ENCODE measurements at places on chromosomes 2 and 18.

DNA sequence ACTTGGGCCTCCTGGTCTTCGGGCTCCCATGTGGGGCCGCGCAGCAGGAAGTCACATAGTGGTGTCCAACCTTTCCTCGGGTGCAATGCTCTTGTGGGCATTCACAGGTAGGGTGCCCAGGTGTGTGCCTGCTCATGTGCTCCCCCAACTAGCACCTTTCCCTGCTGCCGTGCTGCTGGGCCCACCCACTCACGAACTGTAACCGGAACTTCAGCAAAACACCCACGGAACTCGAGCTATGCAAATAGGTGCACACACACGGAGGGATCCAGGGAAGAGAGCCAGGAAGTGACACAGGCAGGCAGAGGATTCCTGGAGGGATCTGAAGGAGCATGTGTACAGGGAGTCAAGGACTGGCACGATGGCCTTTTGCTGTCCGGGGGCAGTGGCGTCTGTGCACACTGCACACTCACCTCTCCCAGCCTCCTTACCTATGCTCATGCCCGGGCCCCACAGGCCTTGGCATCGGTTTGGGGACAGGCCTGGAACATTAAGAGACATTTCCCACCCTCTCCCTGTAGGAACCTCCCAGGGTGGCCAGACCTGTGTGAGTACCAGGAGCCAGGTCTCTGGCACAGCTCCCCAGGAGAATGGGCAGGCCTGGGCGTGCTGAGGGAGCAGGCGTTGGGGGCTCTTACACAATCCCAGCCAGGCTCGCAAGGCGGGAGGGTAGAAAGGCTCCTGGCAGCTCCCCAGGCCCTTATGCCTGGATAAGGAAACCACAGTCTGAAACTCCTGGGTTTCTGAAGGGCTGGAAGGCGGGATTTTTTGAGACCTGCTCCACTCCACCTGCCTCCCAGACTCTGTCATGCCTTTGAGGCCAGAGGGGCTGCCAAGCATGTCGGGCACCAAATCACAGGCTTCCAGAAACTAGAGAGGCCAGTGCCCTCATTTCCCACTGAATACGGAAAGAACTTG is 6.6 kb upstream of the PTMA start:
- DNase-seq = no peak

- no peak for DNase-seq
Observed at GRCh38 chr2:25714740-25715139, 41.4 kb upstream of the DTNB start.

DNA sequence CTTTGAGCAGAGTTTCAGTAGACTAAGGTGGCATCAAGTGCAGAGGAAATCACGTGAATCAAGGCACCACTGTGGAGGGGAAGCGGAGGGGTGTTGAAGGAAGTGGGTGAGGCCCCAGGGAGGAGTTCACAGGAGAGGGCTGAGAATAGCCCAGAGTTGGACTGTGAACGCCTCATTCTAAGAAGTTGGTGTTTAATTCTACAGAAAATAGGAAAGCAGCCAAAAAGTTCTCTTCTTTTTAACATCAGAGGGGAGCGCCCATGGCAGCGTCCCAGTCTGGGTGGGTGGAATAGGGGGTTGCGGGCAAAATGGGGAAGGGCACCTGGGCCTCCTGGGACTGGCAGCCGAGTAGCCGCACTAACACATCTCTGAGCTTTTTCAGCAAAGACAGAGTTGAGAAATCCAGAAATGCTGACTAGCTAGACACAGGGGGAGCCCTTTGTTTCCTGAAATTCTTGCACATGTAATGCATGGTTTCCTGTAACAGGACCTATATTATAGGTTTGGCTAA is 97.0 kb downstream of the NEB start:
- no peak for DNase-seq

DNA sequence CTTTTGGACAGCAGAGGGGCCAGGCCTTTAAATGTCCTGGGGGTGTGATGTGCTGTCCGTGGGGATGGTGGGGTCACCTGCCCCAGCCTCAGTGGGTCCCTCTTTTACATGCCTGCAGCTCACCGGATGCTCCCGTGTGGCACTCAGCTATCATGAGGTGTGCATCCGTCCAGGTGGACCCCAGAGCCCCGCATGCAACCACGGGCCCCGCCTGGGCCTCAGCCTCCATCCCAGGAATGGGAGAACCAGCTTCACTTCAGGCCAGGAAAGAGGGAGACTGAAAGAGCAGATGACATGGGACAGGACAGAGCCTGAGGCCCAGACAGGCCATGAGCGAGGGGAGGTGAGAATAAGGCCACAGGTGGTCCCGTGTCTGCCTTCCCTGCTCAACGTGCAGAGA is 37.5 kb downstream of the RAMP1 start:
- DNase-seq = no peak

DNA sequence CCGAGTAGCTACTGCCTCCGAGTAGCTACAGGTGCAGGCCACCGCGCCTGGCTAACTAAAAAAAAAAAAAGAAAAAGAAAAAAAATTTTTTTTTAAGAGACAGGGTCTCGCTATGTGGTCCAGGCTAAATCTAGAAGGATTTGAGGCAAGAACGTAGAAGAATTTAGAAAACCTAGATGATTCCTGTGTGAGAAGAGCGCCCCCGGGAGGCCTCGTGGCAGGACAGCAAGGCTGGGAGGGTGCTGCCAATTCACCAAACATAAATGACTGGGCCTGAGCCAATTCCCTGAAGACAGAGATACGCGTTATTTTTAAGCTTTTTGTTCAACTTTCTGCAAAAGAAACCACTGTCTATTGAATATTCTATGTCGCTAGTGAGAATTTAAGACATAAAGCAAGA is 90.1 kb upstream of the TGFA start:
- DNase-seq = no peak

DNA sequence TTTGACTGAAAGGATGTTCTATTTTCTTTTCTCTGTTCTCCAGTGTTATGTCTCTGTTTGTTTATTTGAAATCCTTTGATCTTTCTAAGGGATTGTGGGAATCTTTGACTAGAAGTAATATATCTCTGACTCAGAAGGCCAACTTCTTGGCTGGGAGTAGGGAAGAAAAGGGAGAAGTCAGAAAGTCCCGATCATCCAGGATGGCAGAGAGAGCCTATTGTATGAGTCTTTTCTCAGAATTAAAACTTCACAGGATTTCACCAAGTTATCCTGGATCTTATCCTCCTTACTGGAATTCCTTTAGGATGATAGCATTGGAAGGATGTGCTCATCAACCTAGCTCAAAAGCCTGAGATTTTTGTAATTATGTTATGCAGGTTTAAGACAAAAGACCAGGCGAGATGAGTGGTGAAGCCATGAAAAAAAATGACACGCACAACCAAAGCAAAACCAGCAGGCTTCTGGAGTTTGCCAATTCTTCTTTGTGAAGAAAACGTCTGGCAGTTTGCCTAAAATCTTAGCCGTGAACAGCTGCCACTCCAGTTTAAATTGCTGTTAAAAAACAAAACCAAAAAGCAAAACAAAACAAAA is 383.6 kb upstream of the SMIM21 start:
- DNase-seq = no peak

GRCh38 chr2:192194866-192195547 is at the start of gene TMEFF2:
Gene TMEFF2 (minus strand): TSS chr2:192194933. CDS start chr2:192194524, 409 bp downstream.
- no peak for DNase-seq

GRCh38 chr2:97967216-97967592 is 28.5 kb downstream of the TMEM131 start:
- no peak for DNase-seq

GRCh38 chr2:203730076-203730729 is 23.8 kb downstream of the CD28 start:
- no peak for DNase-seq

DNA sequence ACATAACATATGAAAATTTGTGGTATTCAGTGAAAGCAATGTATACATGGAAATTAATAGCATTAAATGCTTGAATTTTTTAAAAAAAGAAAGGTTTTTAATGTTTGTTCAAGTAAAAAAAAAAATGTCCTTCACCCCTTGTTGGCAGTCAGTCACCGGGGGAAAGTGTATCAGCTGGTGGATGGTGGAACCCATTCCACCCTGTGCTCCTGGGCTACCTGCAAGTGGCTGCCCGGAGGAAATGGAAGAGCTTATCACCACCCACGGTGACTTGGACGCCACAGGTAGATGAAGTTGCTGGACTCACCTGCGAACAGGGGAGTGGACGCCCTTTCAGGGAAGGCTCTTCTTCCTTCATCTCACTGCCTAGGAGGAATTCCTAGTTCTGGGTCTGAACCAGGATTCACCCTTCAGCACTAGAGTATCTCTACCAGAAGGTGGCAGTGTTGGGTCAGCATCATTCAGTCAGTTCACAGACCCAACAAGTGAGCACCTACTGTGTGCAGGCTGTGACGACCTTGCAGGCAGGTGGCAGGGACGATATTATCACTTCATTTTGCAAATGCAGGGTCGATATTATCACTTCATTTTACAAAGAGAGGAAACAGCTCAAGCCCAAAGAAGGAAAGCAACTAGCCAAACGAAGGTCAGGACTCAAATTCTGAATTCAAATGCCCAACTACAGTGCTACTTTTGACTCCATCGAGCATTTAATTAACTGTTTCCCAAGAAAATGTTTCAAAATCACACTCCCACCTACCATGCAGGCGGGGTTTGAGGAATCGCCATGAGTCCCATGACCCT is 35.8 kb downstream of the CIB4 start:
- peak; percentile 57 for DNase-seq

- DNase-seq = peak; percentile 4
Observed at GRCh38 chr2:135650721-135651120, 90.9 kb upstream of the UBXN4 start.

DNA sequence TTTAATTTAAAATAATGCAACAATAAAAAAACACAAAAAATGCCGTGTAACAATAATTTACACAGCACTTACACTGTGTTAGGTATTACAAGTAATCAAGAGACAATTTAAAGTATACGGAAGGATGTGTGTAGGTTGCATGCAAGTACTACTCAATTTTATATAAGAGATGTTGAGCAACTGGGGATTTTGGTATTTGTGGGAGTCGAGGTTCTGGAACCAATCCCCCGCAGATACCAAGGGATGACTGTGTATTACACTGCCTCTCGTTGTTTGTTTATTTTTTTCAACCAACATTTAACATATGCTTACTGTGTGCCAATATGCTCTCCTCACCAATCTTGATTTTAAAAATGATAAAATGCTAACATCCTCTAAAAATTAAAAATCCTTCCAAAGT is 24.8 kb downstream of the MAP3K2 start:
- DNase-seq = no peak

- DNase-seq = no peak
Observed at GRCh38 chr2:96884299-96885094, 14.6 kb upstream of the SEMA4C start.

DNA sequence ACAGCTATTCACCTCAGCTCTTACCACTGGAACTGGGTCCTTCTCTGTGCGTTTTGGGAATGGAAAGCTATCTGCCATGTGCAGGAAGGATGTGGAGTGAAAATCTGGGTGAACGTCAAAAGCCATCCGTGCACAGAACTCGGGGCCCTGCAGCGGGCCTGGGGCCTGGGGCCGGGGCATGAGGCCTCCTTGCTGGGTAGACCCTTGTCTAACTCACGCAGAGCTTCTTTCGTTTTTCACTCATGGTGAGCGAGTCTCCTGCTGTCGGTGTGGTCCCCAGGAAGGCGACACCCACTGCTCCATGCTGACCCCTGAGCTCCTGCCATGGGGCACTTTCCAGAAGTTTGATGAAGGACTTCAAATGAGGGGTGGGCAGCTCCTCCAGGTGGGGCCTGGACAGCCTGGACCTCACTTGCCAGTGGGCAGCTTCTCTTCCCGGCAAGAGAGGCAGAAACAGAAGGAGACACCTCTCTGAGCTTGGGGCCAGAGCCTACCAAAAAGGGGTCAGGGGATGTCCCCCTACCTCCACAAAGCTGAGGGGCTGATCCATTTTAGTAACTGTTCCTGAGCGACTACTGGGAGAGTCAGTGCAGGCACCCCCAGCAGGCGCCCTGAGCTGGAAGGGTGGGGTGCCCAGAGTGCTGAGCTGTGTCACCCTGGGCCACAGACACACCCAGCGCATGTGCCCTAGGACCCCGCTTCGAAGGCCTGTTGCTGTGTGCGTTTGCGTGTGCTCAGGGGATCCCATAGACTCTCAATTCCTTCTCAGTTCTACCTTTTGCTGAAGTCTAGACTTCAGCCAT is 117.7 kb upstream of the HDAC4 start:
- DNase-seq = no peak

GRCh38 chr2:62947403-62947802 is 103.2 kb upstream of the OTX1 start:
- no peak for DNase-seq

DNA sequence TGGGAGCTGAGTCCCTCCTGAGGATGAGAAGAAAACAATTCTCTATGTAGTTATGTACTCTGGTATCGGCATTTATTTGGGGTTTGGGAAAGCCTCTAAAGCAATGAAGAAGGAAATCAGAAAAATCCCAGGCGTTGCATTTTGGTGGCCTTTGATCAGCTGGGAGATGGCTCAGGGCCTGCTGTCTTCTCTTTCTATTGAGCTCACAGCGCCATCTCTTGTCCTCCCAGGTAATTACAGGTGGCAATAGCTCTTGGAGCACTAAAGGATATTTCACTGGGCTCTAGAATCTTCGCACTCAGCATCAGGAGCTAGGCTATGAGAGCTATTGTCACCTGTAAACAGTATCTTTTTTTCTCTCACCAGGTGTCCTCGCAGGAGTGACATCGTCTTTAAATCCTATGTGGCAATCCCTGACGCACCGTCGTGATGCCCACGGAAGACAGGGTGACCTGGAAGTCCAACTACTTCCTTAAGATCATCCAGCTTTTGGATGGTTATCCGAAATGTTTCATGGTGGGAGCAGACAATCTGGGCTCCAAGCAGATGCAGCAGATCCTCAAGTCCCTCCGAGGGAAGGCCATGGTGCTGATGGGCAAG is 76.1 kb upstream of the PMAIP1 start:
- peak; percentile 41 for DNase-seq

DNA sequence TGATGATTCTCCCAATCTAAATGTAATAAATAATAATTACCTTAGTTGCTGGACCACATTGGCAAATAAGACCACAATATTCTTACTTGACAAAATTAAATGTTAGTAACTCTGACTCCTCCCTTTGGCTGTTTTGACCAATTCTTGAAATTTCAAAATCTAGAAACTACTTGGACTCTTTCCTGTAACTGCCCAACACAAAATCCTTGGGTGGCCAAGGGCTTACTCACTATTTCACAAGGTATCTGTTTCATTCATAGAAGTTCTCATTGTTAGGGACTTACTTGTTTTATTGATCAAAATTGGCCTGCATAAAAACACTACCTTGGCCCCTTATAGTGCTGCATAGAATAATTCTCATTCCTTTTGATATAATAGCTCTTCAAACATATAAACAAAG is 19.4 kb downstream of the CDH20 start:
- no peak for DNase-seq

DNA sequence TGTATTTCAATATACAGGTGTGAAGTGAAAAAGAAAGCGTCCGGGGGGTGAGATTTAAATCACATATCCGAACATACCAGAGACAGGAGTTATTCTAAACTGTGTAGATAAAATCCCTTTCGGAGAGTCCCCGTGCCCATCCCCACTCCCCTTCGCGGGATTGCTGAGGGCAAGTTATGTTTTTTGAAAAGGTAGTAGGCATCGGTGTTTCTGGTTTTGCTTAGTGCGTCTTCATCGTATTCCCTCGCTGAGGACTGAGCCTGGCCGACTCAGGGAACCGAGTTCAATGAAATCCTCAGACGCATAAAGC is 583.4 kb downstream of the ZEB2 start:
- DNase-seq = no peak

- no peak for DNase-seq
Observed at GRCh38 chr2:20282916-20283592, 58.1 kb upstream of the SDC1 start.

GRCh38 chr2:134502104-134502503 is 216.7 kb downstream of the TMEM163 start:
- DNase-seq = no peak
